A549 treated with DMSO at 1 μM for 4 hours (cell line): ENCODE measurements at places on chromosomes 3 and 15. TPM values are rescaled to one million over a fixed set of nuclear protein-coding genes. Genes with fewer than 3 reads are reported as not detected.

The EPHB3 gene
- total RNA-seq = 0.30 to 0.95 TPM (median 0.37 TPM) in 5 replicates

The CELF6 gene
- total RNA-seq = 0.03 to 0.19 TPM (median 0.15 TPM) in 5 replicates

The WDR72 gene
- 6.0 to 8.0 TPM (median 7.6 TPM) in 5 replicates for total RNA-seq

The LMAN1L gene
- total RNA-seq = not detected in 5 replicates

The ERC2 gene
- 0.10 to 0.30 TPM (median 0.23 TPM) in 3 of 5 replicates, not detected in the others for total RNA-seq

The PARP15 gene
- not detected in 5 replicates for total RNA-seq

The ZNF80 gene
- not detected in 5 replicates for total RNA-seq

The CKMT1B gene
- total RNA-seq = 2.5 to 4.8 TPM (median 4.2 TPM) in 5 replicates

The ZFAND6 gene
- total RNA-seq = 108 to 130 TPM (median 122 TPM) in 5 replicates

The SCAMP5 gene
- total RNA-seq = 12.3 to 15.8 TPM (median 14.0 TPM) in 5 replicates

The MYNN gene
- total RNA-seq = 8.9 to 11.2 TPM (median 10.0 TPM) in 5 replicates

The ACTR8 gene
- 14.9 to 19.0 TPM (median 16.7 TPM) in 5 replicates for total RNA-seq

The AADACL2 gene
- not detected in 5 replicates for total RNA-seq

The FANCD2 gene
- 16.2 to 21.1 TPM (median 20.9 TPM) in 5 replicates for total RNA-seq

The AGBL1 gene
- not detected in 5 replicates for total RNA-seq

The YEATS2 gene
- total RNA-seq = 8.5 to 12.9 TPM (median 12.3 TPM) in 5 replicates
